DMS 273 treated with DMSO at 0.1 percent for 48 hours (cell line): ENCODE measurements at places on chromosomes 6 and 20.

DNA sequence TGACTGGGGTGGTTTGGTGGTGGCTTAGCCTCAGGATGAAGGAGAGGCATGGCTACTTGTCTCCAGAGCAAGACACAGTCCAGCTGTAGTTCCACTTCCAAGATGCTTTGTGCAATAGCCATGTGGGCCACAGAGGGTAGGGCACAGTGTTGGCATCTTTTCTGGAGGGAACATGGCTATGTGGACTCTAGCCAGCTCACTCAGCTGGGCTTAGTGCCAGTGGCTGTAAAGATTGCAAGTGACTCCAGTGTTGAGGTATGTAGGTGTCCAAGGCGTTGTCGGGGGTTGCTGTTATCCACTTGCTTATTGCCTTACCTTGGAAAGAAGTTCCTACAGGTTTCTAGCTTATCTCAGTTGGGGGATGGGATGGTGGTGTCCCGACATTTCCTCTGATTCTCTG, 233.4 kb downstream of the CD109 start:
- no peak for DNase-seq

GRCh38 chr6:70838907-70839285, 118.0 kb downstream of the B3GAT2 start:
- DNase-seq = no peak

- no peak for DNase-seq
Measured at GRCh38 chr6:3625980-3626563, 125.4 kb downstream of the PXDC1 start.

DNA sequence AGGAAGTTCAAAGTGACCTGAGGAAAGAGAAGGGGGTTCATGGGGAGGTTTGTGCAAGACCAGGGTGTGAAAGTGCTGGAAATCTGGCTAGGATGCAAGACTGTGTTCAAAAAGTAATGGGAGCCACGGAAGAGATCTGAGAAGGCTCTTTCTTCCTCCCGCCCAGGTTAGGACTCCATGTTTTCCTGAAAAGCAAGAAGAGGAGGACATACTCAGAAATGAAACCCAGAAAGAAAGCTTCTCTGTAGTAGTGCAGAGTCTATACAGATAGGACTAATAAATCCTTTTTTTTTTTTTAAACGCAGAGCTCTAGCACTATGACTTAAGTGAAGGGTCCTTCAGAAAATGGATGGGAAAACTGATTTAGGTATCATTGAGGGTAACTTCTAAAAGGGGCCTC, 3.2 kb upstream of the DDO start:
- DNase-seq = no peak

- DNase-seq = no peak
Measured at GRCh38 chr6:50610562-50610961, 102.8 kb upstream of the TFAP2D start.

DNA sequence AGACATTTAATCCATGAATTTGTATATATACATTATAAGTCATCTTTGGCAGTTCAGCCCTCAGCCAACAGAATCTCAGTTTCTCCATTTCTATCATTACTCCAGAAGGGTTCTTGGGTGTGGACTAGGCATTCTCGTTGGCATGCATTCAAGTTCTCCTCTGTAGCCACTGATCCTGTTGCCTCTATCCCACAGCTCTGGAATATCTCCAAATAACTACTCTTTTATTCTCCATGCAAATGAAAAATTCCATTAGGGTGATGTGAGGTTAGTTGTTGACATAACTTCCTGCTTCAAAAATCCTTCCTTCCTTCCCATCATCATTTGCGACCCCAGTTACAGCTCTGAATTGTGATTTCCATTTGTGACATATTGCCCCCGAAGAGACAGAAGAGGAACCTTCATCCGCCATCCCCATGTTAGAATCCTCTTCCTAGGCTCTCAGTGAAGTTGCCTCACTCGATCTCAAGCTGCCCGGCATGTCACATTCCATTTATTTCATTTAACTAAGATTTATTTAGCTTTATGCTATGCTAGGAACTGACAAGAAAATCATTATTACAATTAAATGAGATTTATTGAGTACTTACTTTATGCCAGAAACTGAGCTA, 93.7 kb upstream of the EDN1 start:
- DNase-seq = no peak

- DNase-seq = no peak
Measured at GRCh38 chr6:145137425-145137824, 597.9 kb downstream of the EPM2A start.
